ENCODE measurements at places on chromosomes 2 and 18.
A peak's percentile ranks its signal among the peaks of the same experiment; 100 is the strongest.

- peaks cover 10% of the 10 kb centered on the region for H3K27me3 ChIP-seq
- H3K27ac ChIP-seq: no peak overlapping the region
- H3K36me3 ChIP-seq: no peaks in the 10 kb centered on the region
- H3K4me1 ChIP-seq: peaks cover 18% of the 10 kb centered on the region
- DNase-seq: no peak
Observed at GRCh38 chr2:110991911-110992310, 128.8 kb upstream of the BCL2L11 start.

- peaks cover 7% of the 10 kb centered on the region for H3K4me1 ChIP-seq
- no peak overlapping the region for H3K27ac ChIP-seq
- no peak overlapping the region for H3K4me3 ChIP-seq
- no peaks in the 10 kb centered on the region for H3K36me3 ChIP-seq
Observed at GRCh38 chr18:72161691-72162090, 382.5 kb downstream of the CBLN2 start.

- no peak overlapping the region for H3K4me3 ChIP-seq
- H3K27me3 ChIP-seq: no peaks in the 10 kb centered on the region
- H3K36me3 ChIP-seq: no peaks in the 10 kb centered on the region
- DNase-seq: no peak
- H3K27ac ChIP-seq: no peak overlapping the region
Observed at GRCh38 chr2:100272841-100273329, 49.4 kb downstream of the LONRF2 start.

DNA sequence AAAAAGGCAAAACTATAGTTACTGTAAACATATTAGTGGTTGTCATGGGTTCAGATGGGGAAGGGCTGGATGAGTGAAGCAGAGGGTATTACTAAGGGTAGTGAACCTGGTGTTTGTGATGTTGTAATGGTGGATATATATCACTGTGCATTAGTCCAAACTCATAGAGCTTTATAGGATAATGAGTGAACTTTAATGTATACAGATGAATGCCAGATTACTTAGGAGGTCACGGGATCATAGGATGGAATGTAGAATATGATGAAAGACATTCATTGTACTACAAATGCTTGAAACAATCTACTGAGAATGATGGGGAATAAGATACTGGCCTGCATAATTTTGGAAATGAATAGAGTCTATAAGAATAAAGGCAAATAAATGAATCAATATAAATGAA, 226.7 kb upstream of the ZNF804A start:
- H3K4me3 ChIP-seq: no peak overlapping the region
- no peaks in the 10 kb centered on the region for H3K36me3 ChIP-seq
- H3K27ac ChIP-seq: peak overlapping the region; percentile 71
- DNase-seq: no peak
- H3K27me3 ChIP-seq: no peaks in the 10 kb centered on the region
- H3K4me1 ChIP-seq: peaks cover 14% of the 10 kb centered on the region

DNA sequence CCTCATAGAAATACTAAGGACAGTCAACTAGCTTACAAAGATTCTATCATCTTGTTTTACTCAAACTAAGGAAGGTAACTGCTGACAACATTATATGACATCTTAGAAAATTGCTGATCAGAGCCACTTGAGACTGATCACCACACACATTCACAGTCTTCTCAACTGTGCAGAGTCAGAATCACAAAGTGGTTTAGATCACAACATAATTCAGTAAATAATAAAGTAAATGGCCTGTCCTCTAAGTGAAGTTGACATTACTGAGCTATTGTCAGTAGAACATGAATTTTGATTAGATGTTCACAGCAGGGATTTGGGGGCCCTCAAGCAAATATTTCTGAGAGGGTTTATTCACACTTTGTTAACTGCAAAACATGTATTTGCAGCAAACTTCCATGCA, 28.5 kb downstream of the NOL4 start:
- H3K27me3 ChIP-seq: no peaks in the 10 kb centered on the region
- DNase-seq: no peak
- no peaks in the 10 kb centered on the region for H3K4me1 ChIP-seq
- no peak overlapping the region for H3K4me3 ChIP-seq
- H3K27ac ChIP-seq: no peak overlapping the region

DNA sequence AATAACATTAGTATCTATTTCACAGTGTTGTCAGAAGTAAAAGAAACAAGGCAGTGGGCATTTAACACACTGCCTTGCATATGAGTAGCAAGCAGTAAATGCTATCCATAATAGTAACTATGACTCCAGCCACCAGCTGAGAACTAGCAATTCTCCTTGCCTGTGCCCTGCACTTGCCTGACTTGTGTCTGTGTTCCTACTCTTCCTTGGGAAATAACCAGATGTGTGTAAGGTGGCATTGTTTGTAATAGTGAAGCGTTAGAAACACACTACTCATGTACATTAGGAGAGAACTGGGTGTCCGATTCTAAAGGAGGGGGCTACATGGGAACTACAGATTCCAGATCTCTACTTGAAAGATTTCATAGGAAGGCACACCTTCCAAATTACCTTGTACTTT, 197.8 kb downstream of the STK39 start:
- no peak for DNase-seq
- peaks cover 6% of the 10 kb centered on the region for H3K4me1 ChIP-seq
- no peaks in the 10 kb centered on the region for H3K27me3 ChIP-seq
- peaks cover 6% of the 10 kb centered on the region for H3K36me3 ChIP-seq
- H3K4me3 ChIP-seq: no peak overlapping the region

DNA sequence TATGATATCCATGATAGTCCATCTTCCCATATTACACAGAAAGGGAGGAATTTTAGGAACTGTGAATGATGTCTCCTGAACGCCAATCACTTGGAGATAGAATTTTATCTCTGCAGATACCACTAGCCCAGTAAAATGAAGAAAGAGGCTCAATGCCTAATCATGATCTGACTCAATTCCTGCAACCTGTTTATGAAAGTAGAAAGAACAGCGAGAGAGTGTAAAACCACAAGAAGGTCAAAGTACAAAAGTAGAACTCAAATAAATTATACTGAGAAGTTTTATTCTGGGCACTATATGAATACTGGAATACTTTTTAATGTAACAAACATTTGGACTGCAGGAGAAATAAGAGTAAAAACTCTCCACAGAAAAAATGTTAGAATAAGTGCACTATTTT, 892.1 kb upstream of the DDX18 start:
- H3K27me3 ChIP-seq: no peaks in the 10 kb centered on the region
- H3K36me3 ChIP-seq: no peaks in the 10 kb centered on the region
- H3K27ac ChIP-seq: no peak overlapping the region
- DNase-seq: no peak

- H3K4me1 ChIP-seq: no peaks in the 10 kb centered on the region
- H3K4me3 ChIP-seq: no peak overlapping the region
- H3K27ac ChIP-seq: no peak overlapping the region
- peaks cover 4% of the 10 kb centered on the region for H3K27me3 ChIP-seq
Observed at GRCh38 chr2:9106338-9107167, 100.1 kb upstream of the ASAP2 start.

DNA sequence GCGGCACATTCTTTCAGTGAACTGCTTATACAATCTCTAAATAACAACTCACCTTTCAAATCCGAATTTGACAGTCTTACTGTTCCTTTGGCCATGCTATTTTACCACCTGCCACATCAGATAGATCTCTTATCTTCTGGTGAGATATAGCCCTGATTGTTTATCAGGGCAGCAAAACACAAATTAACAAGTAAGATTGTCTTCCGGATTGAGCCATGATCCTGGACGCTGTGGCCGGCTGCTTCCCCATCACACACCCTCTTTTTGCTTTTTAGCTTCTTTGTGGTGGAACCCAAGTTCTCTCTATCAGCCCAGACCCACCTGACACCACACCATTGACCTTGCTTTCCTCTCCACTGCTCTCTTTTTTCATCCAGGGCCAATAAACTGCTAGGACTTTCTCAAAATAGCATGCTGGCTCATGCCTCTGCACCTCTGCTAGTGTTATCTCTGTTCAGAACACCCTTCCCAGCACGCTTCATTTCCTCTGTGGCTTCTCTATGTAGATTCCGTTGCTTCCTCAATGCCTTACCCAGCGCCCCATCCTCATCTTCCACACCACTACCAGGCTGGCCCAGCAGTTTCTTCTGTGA, 111.8 kb upstream of the CNTNAP5 start:
- DNase-seq: no peak
- H3K27me3 ChIP-seq: no peaks in the 10 kb centered on the region
- no peak overlapping the region for H3K27ac ChIP-seq
- H3K4me3 ChIP-seq: no peak overlapping the region
- H3K4me1 ChIP-seq: no peaks in the 10 kb centered on the region
- H3K36me3 ChIP-seq: no peaks in the 10 kb centered on the region

DNA sequence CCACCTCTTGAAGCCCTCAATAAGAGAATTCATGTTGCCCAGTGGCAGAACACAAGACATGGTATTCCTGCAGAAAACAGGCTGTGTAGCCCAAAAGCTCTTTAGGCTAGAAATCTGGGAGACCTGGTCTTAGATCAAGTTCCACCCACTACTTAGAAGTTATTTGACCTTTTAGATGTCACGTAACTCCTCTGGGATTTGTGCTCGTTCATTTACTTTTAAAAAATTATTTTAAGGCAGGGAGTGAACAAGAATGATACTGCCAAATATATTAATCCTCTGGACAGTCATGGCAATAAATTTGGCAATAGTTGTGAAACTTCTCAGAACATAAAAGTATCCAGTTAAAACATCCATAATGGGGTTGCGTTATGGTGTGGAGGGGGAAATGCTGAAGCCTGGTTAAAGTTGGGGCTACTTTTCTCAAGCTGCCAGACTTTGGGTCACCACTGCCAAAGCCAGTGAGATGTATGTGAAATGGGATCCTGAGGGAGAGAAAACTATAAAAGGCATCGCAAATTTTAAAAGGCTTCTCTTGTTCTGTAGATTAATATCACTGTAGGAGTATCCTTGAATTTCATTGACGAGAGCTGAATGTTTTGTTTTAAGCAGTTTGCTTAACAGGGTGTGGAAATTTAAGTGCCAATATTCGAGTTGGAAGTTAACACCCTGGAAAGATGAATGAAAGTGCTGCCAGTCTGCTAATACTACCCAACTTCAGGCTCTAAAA, 15.8 kb downstream of the DAPL1 start:
- H3K27me3 ChIP-seq: peaks cover 7% of the 10 kb centered on the region
- DNase-seq: no peak
- H3K4me3 ChIP-seq: no peak overlapping the region

- DNase-seq: no peak
- H3K36me3 ChIP-seq: no peaks in the 10 kb centered on the region
- no peaks in the 10 kb centered on the region for H3K27me3 ChIP-seq
- H3K27ac ChIP-seq: no peak overlapping the region
- peaks cover 19% of the 10 kb centered on the region for H3K4me1 ChIP-seq
- no peak overlapping the region for H3K4me3 ChIP-seq
Observed at GRCh38 chr2:54840559-54841468, 117.4 kb downstream of the EML6 start.

- H3K36me3 ChIP-seq: peaks cover 2% of the 10 kb centered on the region
- no peak for DNase-seq
- peak overlapping the region; percentile 62 for H3K4me3 ChIP-seq
- peaks cover 3% of the 10 kb centered on the region for H3K27me3 ChIP-seq
Observed at GRCh38 chr2:213238753-213239495, 45.3 kb upstream of the SPAG16 start.

GRCh38 chr2:235834781-235835180, 333.4 kb downstream of the GBX2 start:
- no peaks in the 10 kb centered on the region for H3K27me3 ChIP-seq
- H3K4me1 ChIP-seq: no peaks in the 10 kb centered on the region
- no peak for DNase-seq

DNA sequence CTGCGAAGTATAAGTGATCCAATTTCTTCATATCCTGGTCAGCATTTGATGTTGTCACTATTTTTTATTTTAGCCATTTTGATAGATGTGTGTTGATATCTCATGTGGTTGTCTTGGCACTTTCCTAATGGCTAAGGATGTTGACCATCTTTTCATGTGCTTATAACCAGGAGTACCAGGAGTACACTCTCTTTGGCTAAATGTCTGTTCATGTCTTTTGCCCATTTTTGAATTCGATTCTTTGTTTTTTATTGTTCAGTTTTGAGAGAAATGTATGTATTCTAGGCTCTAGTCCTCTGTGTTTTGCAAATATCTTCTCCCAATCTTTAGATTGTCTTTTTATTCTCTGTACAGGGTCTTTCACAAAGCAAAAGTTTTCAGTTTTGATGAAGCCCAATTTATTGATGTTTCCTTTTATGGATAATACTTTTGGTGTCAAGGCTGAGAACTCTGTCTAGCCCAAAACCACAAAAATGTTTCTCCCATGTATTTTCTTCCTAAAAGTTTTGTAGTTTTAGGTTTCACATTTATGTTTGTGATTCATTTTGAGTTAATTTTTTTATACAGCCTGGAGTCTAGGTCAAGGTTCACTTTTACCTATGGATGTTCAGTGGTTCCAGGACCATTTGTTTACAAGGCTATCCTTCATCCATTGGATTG, 65.4 kb downstream of the SDC1 start:
- no peaks in the 10 kb centered on the region for H3K4me1 ChIP-seq
- no peak for DNase-seq
- no peak overlapping the region for H3K4me3 ChIP-seq
- no peak overlapping the region for H3K27ac ChIP-seq
- H3K27me3 ChIP-seq: peaks cover 6% of the 10 kb centered on the region

- no peak for DNase-seq
- no peak overlapping the region for H3K27ac ChIP-seq
- no peaks in the 10 kb centered on the region for H3K4me1 ChIP-seq
- H3K27me3 ChIP-seq: no peaks in the 10 kb centered on the region
- peaks cover 8% of the 10 kb centered on the region for H3K36me3 ChIP-seq
- no peak overlapping the region for H3K4me3 ChIP-seq
Observed at GRCh38 chr2:178891959-178892485, 84.8 kb upstream of the TTN start.

DNA sequence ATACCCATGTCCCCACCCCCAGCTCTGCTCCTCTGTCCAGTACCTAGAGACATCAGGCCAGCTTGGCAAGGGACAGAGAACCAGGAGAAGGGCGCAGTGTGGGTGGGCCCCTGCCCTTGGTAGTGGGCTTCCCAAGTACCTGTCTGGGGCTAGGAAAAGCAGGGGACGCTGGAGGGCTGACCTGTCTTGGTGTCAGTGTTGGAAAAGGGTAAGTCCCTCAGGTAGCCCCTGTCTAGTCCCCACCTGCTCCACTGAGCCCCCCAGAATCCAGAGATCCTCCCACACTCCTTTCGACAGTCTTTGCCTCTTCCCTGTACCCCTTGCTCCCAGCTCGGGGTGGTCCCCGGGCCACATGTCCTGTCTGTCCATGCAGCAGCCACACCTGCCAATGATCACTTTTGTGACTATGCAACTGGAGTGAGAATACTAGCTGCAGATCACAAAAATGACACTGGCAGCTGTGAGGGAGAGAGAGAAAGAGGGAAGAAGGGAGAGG, 14.6 kb downstream of the DNAJB2 start:
- peaks cover 20% of the 10 kb centered on the region for H3K4me1 ChIP-seq
- H3K36me3 ChIP-seq: no peaks in the 10 kb centered on the region
- no peak for DNase-seq
- H3K27me3 ChIP-seq: peaks cover 1% of the 10 kb centered on the region

- no peaks in the 10 kb centered on the region for H3K36me3 ChIP-seq
- no peaks in the 10 kb centered on the region for H3K4me1 ChIP-seq
- no peak for DNase-seq
- no peak overlapping the region for H3K4me3 ChIP-seq
Observed at GRCh38 chr2:172412984-172413492, 14.3 kb upstream of the ITGA6 start.

- peaks cover 2% of the 10 kb centered on the region for H3K27me3 ChIP-seq
- H3K27ac ChIP-seq: no peak overlapping the region
- H3K4me3 ChIP-seq: no peak overlapping the region
- H3K36me3 ChIP-seq: no peaks in the 10 kb centered on the region
- H3K4me1 ChIP-seq: no peaks in the 10 kb centered on the region
- no peak for DNase-seq
Observed at GRCh38 chr2:179622635-179623300, 238.6 kb downstream of the ZNF385B start.
